OCI-M1 (cell line): ENCODE measurements at places on chromosomes 11 and 22.

- peak; percentile 36 for DNase-seq
Measured at GRCh38 chr11:59417023-59417422, 9.2 kb downstream of the OR5A2 start.

- DNase-seq: no peak
Measured at GRCh38 chr11:48050304-48050703, 69.9 kb downstream of the PTPRJ start.

GRCh38 chr22:32631507-32632255 is 157.1 kb downstream of the FBXO7 start:
- DNase-seq: peak; percentile 71

DNA sequence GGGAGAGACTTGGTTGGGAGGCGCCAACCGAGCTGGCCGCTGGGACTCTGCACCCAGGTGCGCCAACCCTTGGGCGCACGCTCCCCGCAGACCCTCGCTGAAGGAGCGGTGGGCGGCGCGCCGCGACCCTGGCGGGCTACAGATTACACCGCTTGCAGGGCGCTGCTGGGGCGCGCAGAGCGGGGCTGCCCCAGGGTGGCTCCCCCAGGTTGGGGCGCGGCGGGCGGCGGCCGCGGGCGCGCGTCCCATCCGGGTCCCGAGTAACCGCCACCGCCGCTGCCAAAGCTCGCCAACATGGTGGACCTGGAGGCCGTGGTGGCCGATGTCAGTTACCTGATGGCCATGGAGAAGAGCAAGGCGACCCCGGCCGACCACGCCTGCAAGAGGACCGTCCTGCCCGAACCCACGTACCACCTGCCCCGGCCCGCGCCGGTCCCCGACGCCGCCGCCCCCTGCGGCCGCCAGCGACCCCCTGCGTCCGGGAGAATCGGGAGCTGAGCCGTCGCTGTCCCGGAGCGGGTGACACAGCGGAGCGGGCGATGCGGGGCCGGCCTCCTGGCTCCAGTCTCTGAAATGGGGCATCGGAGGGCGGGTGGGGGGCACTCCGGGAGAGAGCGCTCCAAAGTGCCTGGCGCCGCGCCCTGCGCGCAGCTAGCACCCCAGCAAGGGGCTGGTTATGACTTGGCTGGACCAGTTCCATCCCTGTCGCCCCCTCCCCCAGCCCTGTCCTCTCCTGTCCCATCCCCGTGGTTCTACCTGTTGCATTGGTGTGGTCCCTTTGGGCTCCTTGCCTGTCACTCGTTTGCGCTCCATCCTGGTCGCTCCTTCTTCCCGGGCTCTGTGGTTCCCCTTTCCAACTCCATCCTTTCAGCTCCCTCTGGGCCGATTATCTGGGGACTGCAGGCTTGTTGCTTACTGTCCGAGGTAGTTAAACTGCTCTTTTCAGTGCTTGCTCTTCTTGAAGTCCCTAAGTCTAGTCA is 143.3 kb upstream of the GRK3 start:
- peak; percentile 58 for DNase-seq

DNA sequence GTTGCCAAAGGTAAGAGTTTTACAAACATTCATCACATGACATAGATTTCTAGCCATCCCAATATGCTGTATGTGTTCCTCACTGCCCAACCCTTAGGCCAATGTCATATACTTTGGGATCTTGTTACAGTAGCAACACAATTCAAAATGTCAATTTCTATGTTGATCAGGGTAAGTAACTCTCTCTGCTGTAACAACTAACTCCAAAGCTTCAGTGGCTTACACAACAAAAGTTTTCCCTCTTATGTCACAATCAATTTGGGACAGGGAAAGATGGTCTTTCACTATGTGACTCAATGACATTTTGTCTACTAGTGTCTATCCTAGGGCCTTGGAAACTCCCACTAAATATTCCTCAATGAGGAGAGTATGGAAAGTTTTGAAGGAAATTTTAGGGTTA is 144.5 kb downstream of the SBF2 start:
- no peak for DNase-seq

DNA sequence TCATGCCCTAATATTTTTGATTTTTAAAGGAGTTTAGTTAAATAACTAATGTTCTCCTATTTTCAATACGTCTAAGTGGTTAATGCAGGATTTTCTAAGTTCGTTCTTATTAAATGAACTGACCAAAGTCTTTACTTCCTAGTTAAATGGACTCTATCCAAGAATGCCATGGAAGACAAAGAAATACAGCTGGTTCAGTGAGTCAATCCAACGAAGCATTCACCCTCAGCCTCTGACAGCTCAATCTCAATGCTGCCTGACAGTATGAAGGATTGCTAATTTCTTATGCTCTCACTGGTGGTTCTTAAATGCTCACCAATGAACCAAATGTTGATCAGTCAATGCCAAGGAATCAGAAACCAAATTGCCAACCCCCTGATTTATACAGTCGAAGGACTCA is 219.4 kb downstream of the CADM1 start:
- no peak for DNase-seq

- DNase-seq: no peak
Measured at GRCh38 chr11:80156062-80156461, 715.2 kb upstream of the TENM4 start.

- no peak for DNase-seq
Measured at GRCh38 chr22:42188808-42189447, 58.3 kb upstream of the CYP2D6 start.

- no peak for DNase-seq
Measured at GRCh38 chr11:117281159-117281558, 10.0 kb upstream of the BACE1-AS start.

DNA sequence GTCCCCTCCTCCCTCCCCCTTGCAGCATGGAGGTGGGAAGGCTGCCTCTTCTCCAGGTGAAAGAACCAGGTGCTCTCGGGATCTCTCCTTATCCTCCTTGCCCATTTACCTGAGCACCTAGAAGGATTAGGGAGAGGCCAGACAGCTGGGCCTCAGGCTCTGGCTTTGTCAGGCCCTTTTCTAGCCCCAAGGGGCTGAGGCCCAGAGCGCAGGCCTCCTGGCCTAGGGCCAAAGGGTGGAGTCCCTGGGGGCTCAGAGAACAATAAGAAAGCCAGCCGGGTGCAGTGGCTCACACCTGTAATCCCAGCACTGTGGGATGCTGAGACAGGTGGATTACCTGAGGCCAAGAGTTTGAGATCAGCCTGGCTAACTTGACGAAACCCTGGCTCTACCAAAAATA is 5.4 kb upstream of the TTLL1 start:
- DNase-seq: no peak

DNA sequence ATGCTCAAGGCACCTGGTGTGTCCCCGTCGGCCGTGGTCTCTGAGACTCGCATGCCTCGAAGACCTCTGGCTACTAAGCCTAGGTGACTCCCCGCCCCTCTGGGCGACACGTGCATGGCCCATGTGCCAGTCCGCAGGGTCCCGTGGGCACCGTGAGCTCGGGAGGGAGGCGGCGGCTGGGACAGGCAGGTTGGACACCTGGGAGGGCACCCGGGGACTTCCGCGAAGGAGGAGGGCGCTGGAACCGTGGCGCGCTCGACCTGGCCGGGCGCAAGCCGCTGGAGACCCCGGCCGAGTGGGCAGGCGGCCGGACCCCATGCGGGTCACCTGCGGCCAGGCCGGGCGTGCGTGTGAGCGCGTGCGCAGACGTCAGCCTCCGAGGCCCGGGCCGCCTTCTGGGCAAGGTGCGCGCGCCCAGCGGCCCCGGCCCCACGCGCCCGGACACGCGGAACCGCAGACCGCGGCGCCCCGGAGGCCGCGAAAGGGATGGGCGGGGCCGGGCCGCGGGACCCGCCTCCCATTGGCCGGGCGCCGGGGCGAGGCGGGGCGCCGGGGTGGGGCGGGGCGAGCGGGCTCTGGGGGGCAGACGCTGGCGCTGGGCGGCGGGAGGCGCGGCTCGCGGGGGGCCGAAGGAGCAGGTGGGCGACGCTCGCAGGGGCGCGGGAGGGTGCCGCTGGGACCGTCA is 579 bp upstream of the RASD2 start:
- peak; percentile 50 for DNase-seq

GRCh38 chr11:7927635-7928034 is 3.4 kb downstream of the OR10A6 start:
- no peak for DNase-seq

DNA sequence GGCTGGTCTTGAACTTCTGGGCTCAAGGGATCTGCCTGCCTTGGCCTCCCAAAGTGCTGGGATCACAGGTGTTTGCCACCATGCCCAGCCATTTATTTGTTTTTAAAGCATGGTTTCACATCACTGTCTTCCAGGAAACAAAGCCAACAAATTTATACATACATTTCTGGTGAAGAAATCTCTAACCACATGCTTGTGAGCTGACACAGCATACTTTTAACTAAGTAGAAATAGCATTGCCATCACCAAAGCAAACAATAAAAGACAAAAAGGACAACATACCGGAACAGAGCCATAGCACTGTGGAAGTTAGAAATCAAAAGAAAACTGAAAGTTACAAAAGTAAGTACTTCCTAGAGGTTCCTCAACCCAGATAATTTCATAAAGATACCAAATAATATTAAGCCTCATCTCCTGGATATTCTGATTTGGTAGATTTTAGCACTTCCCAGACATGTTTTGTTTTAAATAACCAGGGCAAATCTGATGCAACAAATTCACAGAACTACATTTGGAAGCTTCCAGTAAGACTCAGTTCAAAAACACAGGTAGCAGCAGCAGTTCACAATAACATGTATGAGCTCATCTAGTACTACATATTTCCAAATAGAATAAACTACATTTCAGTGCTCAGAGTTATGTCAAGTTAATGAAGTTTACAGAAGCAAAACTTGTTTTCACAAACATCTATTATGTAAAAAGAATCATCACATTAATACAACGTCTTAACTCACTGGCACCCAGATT is 70.6 kb downstream of the RRAS2 start:
- no peak for DNase-seq

DNA sequence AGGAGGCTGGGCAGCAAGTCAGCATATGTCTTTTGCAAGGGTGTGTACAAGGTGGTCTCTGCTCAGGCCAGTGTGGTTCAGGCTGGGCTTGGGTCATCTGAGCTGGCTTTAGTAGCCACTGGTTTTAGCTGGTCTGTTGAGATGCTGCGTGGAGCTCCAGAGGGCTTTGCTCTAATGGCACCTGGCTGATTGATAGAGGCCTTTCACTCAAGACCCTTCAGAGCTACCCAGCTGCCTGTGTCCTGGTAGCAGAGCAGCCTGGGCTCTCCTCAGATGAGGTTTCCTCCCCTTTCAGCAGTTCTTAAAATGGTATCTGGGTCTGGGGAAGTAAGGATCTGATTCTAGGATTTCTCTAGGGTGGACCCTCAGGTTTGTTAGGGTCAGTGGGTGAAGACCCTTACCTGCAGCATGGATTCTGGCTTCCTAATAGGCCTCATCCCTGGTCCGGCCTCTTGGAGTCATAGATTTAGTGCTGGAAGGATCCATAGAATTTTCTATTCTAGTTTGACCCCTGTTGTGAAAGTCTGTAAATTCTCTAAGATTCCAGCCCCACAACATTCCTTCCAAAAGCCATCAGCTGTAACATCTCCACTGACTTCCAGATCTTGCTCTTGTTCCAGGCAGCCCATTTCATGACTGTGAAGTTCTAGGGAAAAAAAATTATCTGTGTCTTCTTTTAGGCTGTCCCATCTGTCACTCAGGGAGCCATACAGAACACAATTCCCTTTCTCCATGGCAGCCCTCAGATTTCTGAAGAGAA is 190.2 kb upstream of the ZBED5 start:
- no peak for DNase-seq

DNA sequence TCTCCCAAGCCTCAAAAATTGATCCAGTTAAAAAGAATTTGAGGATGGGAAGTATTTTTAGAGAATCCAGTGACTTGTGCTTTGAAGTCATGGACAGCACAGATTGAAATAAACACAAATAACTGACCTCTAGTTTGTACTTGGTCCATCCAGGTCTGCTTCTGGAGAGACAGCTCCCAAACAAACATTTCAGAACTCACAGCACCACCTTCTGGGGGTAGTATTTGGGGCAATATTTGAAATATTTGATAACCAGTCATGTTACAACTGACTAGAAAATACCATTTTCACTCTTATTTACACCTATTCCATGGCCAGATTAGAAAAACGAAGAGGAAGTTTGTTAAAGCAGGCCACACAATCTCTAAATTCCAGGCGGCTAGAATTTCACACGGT is 56.2 kb downstream of the CTSC start:
- peak; percentile 82 for DNase-seq

DNA sequence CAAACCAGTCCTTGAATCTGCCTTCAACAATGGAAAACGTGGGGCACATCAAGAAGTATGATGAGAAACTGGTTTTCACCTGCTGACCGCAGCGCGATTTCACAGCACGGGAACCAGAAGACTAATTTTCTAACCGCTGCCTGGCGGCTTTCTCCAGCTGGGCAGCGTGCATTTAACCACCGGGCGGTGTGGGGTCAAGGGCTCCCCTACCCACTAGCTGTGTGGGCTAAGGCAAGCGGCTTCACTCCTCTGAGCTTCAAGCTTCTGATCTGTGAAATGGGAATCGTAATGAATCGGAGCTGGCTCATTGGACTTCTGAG is 4.2 kb downstream of the SHANK2 start:
- no peak for DNase-seq

GRCh38 chr11:83033972-83034672 is 37.6 kb downstream of the RAB30 start:
- DNase-seq: peak; percentile 76

DNA sequence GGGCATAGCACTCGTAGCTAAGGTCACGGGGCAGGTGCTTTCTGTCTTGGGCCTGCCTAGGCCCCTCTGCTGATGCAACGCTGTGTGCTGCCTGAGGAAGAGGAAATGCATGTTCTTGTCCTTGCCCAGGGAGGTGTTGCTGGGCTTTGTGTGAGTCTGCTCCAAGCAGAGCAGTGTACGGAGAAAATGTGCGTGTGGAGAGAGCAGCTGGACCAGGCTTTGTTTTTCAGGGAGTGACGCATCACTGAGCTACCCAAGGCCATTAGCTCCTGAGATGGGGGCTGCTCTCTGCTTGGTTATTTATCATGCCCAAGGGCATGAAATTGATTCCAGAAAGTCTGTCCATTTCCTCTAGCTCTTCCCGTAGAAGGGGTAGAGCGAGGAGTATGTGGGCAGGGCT is 82.9 kb upstream of the THY1 start:
- no peak for DNase-seq

GRCh38 chr11:42707541-42707940 is 604.3 kb upstream of the API5 start:
- no peak for DNase-seq

- DNase-seq: no peak
Measured at GRCh38 chr11:104679258-104679657, 219.0 kb downstream of the CASP12 start.

DNA sequence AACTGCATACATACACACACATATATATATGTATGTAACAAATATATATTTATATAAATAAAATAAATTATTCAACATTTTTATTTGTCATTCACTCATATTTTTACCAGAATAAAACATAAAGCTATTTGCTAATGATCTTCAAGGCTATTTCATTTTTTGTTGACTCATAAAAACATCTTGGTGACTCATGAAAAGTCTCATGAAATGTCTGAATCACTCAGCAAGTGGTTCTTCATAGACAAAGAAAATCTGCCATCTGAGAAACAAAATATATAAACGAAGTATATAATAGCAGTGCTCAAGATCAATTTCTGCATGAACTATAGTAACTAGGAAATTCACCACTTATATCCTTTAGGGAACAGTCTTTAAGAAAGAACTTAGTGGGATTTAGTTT is 764.8 kb upstream of the FAT3 start:
- DNase-seq: no peak

- DNase-seq: no peak
Measured at GRCh38 chr11:119706029-119706428, 23.0 kb downstream of the NECTIN1 start.
